ENCODE measurements at places on chromosomes 2 and 18. TPM values are rescaled to one million over a fixed set of nuclear protein-coding genes. Genes with fewer than 3 reads are reported as not detected.

The ZNF638 gene
- 104 TPM for total RNA-seq

The FLACC1 gene
- 2.4 TPM for total RNA-seq

The ACTG2 gene
- not detected for total RNA-seq

The TNS1 gene
- 1.0 TPM for total RNA-seq

The MC4R gene
- total RNA-seq: not detected

The REG3A gene
- not detected for total RNA-seq

Data from T-helper 1 cell treated with Interleukin-12 subunit alpha and Interleukin-12 subunit beta and Interleukin-4 antibody, amounts not matched to agents 30 ng/mL and 1 ng/mL, for 36 hours (primary cell).